T-helper 17 cell (primary cell): ENCODE measurements at places on chromosomes 3 and 15. TPM values are rescaled to one million over a fixed set of nuclear protein-coding genes. Genes with fewer than 3 reads are reported as not detected.

DNA sequence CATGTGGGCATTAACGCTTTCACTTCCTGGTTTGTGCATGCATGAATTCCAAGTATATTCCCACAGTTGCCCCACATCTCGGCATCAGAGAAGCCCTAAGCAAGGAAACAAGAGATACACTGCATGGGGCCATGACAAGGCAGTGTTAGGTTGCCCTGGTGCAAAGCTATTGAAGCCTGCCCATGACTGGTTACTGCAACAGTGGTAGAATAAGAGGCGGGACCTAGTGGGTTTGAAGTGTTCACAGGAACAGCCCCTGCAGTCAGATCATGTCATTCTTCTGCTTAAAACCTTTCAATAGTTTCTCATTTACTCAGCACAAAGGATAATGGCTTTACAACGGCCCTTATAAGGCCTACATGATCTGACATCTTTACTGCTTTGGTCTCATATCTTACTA, 80.9 kb upstream of the TOPAZ1 start:
- DNase-seq = no peak
- no peak overlapping the region for H3K4me3 ChIP-seq
- H3K27me3 ChIP-seq = peaks cover 55% of the 10 kb centered on the region
- H3K27ac ChIP-seq = no peak overlapping the region

The UROC1 gene
- total RNA-seq = not detected

- no peak overlapping the region for H3K27ac ChIP-seq
- DNase-seq = no peak
- H3K27me3 ChIP-seq = peaks cover 24% of the 10 kb centered on the region
- no peaks in the 10 kb centered on the region for H3K36me3 ChIP-seq
- H3K4me1 ChIP-seq = peaks cover 2% of the 10 kb centered on the region
Measured at GRCh38 chr3:187518207-187518606, 150.0 kb downstream of the RTP4 start.

DNA sequence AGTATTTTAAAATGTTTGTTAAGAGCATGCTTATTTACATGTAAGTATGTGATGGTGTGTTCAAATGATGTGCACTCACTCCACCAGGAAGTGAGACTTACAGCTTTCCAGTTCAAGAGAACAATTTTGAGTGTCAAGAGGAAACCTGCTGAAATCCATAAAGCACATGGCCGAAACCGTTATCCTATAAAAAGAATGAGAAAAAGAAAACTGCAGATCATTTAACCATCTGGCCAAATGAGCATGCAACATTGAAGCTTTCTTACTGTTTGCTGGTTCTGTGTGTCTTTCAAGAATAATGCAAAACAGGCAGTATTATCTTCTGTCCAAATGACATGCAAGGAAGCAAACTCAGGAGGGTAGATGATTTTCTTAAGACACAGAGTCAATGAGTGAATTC, 26.3 kb downstream of the GABRR3 start:
- peaks cover 6% of the 10 kb centered on the region for H3K27me3 ChIP-seq
- no peak overlapping the region for H3K27ac ChIP-seq
- peaks cover 3% of the 10 kb centered on the region for H3K4me1 ChIP-seq
- no peak for DNase-seq
- H3K4me3 ChIP-seq = no peak overlapping the region

The GOLGA8Q gene
- not detected for total RNA-seq

GRCh38 chr3:133742351-133743091, 3.7 kb upstream of the TF start:
- H3K4me1 ChIP-seq = no peaks in the 10 kb centered on the region
- DNase-seq = no peak
- peaks cover 48% of the 10 kb centered on the region for H3K27me3 ChIP-seq
- no peak overlapping the region for H3K27ac ChIP-seq
- H3K36me3 ChIP-seq = no peaks in the 10 kb centered on the region

The MKRN3 gene
- 0.86 TPM for total RNA-seq

DNA sequence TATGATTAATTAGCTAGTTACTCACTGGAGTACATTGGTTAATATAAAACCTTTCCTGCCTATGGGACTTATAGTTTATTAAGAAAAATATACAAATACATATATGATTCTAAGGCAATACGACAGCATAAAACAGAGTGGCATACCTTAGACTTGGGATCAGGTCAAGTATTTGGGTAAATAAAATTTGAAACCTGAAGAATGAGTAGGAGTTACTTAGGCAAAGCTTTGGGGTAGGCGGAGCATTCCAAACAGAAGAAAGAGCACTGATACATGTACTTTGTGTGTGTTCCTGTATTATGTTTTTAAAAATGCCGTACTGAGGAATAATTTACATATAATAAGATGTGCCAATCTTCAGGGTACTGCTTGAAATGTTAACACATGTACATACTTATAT, 15.1 kb downstream of the ZPLD1 start:
- peaks cover 11% of the 10 kb centered on the region for H3K27me3 ChIP-seq
- H3K4me1 ChIP-seq = no peaks in the 10 kb centered on the region
- no peaks in the 10 kb centered on the region for H3K36me3 ChIP-seq

DNA sequence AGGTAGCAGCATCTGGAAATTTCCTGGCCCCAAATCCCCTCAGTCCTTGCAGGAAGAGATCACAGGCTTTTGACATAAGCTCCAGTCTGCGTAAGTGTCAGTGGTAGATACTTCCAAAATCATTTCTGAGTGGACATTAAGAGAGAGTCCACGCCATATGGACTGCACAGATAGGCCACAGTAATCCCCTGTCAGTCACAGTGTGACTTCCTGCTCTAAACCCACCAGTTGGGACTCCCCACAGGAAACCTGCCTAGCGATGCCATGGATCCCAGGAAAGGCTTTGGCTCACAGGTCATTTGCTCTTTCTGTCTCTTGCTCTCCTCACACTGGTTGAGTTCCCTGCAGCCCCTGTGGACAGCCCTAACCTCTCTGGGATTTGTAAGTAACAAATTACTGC, 28.8 kb upstream of the MKRN3 start:
- H3K4me3 ChIP-seq = no peak overlapping the region
- no peak overlapping the region for H3K27ac ChIP-seq
- H3K36me3 ChIP-seq = no peaks in the 10 kb centered on the region
- DNase-seq = no peak
